Lower lobe of right lung (tissue), 2 donors: ENCODE measurements at places on chromosomes 7 and 10.

- no peak for DNase-seq
These were observed 68.9 kb upstream of the DNAAF5 start for GRCh38 chr7:657565-658119.

GRCh38 chr7:73904219-73905137, 43.5 kb downstream of the TMEM270 start:
- peak; percentile 37 for DNase-seq

GRCh38 chr7:1809070-1809469, 139.0 kb downstream of the ELFN1 start:
- DNase-seq, result no peak

GRCh38 chr10:75029857-75030256, 81.6 kb upstream of the SAMD8 start:
- no peak for DNase-seq

DNA sequence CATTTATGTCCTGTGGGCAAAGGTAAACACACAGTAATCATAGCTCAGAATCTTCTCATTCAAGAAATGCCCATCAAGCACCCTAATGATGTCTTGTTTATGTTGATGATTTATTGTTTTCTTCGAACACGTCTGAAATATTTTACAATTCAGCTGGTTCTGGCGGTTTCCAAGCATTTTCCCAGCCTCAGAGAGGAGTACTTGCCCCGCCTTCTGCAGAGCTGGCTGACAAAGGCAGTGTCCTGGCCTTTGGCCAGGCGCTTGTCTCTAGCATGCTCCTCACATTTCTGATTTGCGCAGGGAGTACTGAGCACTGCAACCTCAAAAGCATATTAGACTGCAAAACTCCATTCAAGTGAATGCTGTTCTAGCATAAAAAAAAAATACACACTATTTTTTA, 314.2 kb upstream of the GNAI1 start:
- peak; percentile 46 for DNase-seq

GRCh38 chr10:116056445-116057293, 216.3 kb downstream of the GFRA1 start:
- no peak for DNase-seq

- DNase-seq, result no peak
These were observed 35.0 kb upstream of the CPXM2 start for GRCh38 chr10:123926401-123927264.

GRCh38 chr10:124320778-124321432, 97.8 kb downstream of the OAT start:
- DNase-seq, result no peak

DNA sequence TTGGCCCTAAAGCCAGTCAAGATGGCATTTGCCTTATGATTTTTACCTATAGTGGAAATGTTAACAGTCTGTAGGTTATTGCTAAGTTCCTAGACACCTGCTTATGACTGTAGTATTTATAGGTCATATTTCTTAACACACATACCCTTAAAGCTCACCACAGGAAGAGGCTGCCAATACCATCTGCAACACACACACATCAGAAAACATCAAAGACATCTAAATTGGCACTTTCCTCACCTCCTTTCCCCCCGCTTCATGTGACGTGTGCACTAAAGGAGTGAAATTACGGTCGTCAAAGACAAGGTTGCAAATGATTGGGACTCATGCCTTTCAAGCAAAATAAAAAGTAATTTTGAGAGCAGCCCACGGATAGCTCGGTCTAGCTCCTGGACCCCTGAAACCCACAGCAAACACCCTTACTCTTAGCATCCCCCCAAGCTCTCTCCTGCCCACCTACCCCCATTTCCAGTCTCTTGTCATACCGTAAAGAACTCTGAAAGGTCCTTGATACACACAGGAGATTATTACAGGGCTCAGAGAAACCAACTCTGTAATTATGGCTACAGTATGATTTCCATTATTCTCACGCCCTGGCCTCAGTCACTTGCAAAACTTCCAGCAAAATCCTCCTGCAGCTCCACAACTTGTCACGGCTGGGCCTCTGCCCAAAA, 90.5 kb downstream of the PLXNA4 start:
- no peak for DNase-seq

- DNase-seq, result no peak
These were observed 1.4 kb upstream of the IL6 start for GRCh38 chr7:22725585-22725984.

- DNase-seq, result no peak
These were observed 18.1 kb downstream of the KAZALD1 start for GRCh38 chr10:101079874-101080273.
